ENCODE measurements at places on chromosomes 3 and 15.
A peak's percentile ranks its signal among the peaks of the same experiment; 100 is the strongest.

DNA sequence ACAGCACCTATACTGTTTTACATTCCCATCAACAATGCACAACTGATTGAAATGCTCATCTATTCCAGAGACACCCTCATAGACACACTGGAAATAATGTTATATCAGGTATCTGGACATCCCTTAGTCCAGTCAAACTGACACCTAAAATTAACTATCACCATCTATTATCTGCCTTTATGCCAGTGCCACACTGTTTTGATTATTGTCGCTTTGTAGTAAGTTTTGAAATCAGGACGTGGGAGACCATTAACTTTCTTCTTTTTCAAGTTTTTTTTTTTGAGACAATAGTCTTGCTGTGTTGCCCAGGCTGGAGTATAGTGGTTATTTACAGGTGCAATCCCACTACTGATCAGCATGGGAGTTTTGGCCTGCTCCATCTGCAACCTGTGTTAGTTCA is 9.4 kb upstream of the KLHL40 start:
- no peak for DNase-seq

DNA sequence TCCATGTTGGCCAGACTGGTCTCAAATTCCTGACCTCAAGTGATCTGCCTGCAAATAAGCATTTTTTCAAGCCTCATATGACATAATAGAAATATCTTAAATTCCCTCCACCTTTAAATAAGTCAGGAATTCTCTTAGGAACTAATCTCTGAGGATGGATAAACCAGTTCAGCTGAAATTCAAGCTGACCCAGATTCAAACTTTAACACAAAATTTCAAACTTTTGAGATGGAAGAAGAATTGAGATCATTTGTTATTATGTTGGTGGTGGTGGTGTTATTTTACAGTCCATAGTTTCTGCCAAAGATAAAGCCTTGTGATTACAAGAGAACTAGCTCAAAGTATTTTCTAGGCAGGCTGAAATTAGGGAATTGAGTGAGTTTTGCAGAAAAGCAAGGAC is 85.5 kb downstream of the SSR3 start:
- DNase-seq: no peak

- no peak for DNase-seq
These were observed 441.5 kb upstream of the RARB start for GRCh38 chr3:24986612-24987011.

- no peak for DNase-seq
These were observed 104.6 kb downstream of the ZIC1 start for GRCh38 chr3:147513785-147514184.

DNA sequence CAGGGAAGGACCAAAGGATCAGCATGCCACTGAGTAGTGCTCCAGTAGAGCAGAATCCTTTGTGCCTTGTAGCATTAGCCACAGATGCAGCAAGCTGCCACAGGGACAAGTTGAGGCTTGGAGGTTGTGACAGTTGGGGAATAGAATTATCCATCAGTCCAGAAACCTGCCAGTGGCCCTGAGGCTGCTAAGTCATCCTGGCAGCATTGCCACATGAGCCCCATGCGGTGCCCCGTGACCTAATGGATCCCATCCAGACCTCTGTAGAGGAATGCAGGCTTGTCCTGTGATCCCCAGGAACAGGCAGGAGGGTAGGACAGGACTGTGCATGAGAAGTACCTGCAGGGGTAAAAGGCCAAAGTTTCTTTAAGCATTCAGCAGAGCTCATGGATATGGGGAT is 51.7 kb downstream of the BOC start:
- DNase-seq: no peak

DNA sequence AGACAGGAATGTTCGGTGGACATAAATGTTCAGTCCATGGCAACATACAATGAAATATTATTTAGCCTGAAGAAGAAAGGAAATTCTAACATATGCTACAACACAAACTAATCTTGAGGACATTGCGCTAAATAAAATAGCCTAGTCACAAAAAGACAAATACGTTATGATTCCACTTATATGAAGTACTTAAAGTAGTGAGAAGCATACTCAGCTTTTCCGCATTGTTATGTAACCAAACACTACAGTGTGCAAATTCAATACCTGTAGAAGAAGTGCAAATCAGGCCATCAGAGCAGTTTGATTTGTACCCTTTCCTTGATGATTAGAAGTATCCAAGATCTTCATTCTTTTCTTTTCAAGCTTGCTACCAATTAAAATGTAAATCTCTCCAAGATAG is 1023.4 kb upstream of the NR2F2 start:
- no peak for DNase-seq

- DNase-seq: no peak
These were observed 7.2 kb downstream of the FAH start for GRCh38 chr15:80159811-80160569.

DNA sequence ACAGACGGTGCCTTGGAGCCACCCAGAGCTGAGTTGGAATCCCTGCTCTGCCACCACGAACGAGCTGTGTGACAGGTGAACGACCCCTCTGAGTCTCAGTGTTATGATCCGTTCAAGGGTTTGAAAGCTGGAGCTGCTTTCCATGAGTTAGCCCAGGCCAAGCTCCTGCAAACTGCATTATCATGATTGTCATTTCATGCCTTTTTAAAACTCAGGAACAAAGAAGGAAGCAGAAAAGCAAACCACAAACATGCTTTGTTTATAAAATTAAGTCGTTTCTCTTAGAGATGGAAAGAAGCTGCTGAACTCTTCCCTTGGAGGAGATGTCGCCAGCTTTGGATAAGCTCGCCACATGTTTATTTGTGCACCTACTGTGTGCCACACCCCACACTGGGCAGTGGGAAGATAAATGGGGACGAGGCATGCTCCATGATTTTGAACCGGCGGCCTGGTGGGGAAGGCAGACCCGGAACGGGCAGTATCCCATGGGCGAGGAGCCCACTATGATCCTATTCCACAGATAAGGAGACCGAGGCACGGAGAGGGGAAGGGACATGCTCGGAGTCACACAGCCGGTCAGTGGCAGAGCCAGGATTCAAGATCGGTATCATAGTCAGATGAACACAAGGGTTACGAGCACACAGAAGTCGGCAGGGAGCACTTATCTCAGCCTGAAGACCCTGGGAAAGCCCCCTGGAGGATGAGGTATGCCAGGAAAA is 15.9 kb downstream of the HRH1 start:
- DNase-seq: no peak

DNA sequence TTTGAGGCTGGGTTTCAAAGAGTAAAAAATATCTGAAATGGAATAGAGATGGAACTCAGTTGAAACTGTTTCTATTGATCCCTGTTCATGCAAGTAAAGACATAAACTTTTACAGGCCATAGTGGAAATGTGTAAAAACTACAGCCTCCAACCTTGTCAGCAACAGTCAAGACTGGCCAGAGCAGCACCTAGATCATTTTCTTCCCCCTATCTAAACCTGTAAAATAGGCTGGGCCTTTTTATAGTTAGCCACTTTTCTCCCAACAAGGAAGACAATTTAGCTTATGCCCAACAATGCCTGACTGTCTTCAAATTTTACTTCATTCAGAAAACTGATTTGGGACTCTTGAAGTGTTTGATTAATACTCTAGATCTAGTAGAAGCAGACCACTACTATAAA is 91.5 kb upstream of the CMC1 start:
- no peak for DNase-seq

GRCh38 chr3:77063423-77063822 is 23.5 kb downstream of the ROBO2 start:
- DNase-seq: no peak

GRCh38 chr3:17302774-17303173 is 418.0 kb downstream of the PLCL2 start:
- DNase-seq: no peak

- no peak for DNase-seq
These were observed 188.1 kb downstream of the CHST2 start for GRCh38 chr3:143307613-143308183.

DNA sequence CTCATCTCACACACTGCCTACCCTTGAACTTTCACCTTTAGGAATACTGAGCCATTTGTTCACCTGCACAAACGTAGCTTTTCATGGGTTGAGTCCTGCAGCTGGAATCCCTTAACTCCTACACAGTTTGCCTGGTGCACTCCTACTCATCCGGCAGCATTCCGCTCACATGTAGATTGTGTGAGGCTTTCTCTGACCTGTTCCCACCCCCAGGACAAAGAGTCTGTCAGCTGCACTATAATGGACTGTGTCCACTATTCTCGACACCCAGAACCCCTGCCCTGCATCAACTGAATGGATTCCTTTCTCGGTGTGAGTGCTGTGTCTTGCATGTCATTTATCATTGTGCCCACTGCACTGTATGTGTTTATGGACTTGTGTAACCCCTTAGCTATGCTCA is 54.9 kb downstream of the EPHB3 start:
- no peak for DNase-seq

GRCh38 chr3:49889296-49889695 is 14.4 kb downstream of the MST1R start:
- no peak for DNase-seq

- no peak for DNase-seq
These were observed 77.0 kb upstream of the SLC12A8 start for GRCh38 chr3:125289429-125289981.

GRCh38 chr3:94049267-94049666 is 13.4 kb downstream of the DHFR2 start:
- DNase-seq: no peak

GRCh38 chr15:86863226-86863915 is 783.7 kb downstream of the AGBL1 start:
- no peak for DNase-seq

- DNase-seq: no peak
These were observed 1129.6 kb upstream of the GBE1 start for GRCh38 chr3:82891028-82891427.

- no peak for DNase-seq
These were observed 46.1 kb upstream of the FGD5 start for GRCh38 chr3:14772533-14773138.

GRCh38 chr3:126100634-126101301 is 16.8 kb upstream of the SLC41A3 start:
- DNase-seq: peak; percentile 39

DNA sequence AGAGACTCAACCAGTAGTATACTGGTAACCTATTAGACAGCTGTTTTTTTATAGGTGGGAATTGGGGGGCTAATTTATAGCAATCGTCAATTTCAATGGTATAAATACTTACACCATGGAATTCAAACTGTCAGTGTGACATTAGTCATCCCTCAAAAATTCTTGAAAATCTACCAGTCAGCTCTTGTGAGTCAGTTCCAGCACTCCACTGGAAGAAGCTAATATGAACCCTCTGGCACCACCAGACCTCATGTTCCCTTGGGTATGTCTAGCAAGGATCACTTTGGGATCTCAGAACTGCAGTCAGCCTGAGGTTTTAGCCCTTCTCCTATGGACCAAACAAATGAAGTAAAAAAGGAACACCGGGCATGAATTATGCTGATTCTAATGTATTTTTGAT is 11.8 kb upstream of the UACA start:
- no peak for DNase-seq

GRCh38 chr3:2082871-2083480 is 15.7 kb upstream of the CNTN4 start:
- DNase-seq: no peak

DNA sequence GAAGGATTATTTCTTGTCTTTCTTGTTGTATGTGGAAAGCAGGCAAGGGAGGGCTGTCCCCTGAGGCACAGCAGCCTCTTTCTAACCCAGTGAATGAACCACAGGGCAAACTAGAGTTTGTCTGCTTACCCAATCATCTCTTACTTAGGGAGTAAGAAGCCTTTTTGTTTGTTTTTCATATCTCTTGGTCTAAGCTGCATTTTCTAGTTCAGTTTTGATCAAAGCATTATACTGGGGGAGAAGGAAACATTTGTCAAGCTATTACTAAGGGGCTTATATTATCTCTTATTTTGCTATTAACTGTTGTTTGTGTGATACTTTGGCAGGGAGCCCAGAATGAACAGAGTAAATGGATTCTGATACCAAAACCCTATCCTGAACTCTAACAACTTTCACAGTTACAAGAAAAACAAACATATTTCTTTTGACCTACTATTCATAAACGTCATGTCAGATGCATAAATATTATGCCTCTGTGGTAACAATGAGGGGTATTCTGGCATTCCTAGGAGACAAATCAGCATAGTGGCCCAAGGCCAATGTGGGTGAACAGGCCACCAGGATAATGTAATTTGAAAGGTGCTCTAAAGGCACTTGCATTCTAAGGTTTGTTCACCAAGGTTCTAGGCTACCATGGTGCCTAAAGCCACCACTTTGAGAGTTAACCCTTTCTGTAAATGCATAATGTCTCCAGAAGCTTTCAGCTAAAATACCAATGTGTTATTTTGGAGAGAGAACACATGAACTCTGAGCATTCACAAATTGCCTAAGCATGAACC is 271.6 kb upstream of the ZPLD1 start:
- no peak for DNase-seq

DNA sequence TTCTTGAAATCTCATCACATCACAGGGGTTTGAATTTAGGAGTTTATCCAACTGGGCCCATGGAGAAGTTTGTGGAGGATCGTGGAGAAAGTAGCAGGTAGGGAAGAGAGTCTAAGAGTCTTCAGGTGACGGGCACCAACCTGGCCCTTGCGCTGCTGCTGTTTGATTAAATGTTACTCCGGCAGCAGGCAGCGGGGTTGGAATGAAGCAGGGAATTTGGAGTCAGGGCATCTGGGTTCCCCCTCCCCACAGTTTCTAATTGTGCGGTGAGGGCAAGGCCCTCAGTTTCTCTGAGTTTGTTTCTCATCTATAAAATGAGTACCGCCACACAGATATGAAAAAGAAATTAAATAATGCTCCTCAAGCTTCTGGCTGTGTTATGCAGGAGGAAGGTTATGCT is 182.9 kb upstream of the RGMA start:
- DNase-seq: no peak

DNA sequence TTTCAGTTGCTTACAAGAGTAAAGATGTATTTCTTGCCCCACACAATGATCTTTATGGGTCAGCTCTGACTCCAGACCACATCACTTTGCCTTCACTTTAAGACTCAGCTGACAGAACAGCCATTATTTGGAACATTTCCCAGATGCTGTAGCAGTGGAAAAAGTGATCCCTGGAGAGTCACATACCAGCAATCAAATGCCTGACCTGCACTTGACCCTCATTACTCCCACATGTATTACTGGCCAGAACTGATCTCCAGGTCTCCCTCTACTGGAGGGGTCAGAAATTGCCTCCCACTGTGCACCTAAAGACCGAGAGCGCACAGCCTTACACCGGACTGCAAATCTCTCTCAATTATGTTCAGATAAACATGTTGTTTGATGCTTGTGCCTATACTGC is 88.6 kb upstream of the ZNF385D start:
- DNase-seq: no peak

GRCh38 chr3:101867511-101867910 is 18.2 kb downstream of the NFKBIZ start:
- no peak for DNase-seq

DNA sequence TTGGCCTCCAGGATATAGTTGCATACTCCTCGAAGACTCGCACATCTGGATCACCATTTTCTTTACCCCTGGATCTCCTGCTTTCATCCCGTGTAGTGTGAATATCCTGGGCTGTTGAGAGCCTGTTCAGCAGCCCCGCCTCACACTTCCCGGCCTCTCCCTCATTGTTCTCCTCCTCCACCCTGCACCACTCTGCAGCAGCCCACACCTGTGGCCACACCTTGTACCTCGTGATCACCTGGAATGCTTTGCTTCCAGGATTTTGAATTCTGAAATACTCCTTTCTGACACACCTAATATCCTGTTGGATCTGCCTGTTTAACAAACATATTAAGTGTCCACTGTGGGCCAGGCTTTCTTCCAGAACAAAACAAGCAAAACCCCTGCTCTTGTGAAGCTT is 14.4 kb downstream of the ABHD17C start:
- no peak for DNase-seq

GRCh38 chr3:153462545-153462944 is 300.5 kb downstream of the RAP2B start:
- DNase-seq: no peak

Data from GM18507 (cell line).